NCI-H524 (cell line): ENCODE measurements at places on chromosomes 1 and 21.

- no peak for DNase-seq
Observed at GRCh38 chr1:164683235-164683634, 124.3 kb downstream of the PBX1 start.

GRCh38 chr1:215926670-215927069 is 359.6 kb downstream of the KCTD3 start:
- no peak for DNase-seq

- no peak for DNase-seq
Observed at GRCh38 chr1:111603979-111604378, 15.6 kb upstream of the RAP1A start.

GRCh38 chr21:36185523-36185922 is 28.9 kb downstream of the DOP1B start:
- DNase-seq = no peak

DNA sequence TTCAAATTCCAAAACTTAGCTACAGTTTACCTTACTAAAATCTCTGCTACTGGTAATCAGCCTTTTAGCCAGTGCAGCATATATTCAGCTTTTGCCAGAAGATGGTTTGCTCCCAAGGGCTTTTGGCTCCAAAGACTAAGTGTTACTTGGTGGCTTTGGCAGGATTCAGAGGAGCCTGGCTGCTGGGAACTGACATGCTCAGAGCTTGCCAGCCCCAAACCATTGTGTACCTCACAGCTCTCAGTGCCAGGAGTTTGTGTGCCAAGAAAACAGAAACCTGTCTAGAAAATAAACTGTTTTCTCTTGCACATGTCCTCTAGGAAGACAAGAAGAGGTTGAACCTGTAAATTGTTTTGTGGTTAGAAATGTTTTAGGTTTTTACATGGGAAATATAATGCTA is 315.9 kb downstream of the ST6GALNAC3 start:
- no peak for DNase-seq

- no peak for DNase-seq
Observed at GRCh38 chr1:234760303-234760723, 150.3 kb upstream of the IRF2BP2 start.

DNA sequence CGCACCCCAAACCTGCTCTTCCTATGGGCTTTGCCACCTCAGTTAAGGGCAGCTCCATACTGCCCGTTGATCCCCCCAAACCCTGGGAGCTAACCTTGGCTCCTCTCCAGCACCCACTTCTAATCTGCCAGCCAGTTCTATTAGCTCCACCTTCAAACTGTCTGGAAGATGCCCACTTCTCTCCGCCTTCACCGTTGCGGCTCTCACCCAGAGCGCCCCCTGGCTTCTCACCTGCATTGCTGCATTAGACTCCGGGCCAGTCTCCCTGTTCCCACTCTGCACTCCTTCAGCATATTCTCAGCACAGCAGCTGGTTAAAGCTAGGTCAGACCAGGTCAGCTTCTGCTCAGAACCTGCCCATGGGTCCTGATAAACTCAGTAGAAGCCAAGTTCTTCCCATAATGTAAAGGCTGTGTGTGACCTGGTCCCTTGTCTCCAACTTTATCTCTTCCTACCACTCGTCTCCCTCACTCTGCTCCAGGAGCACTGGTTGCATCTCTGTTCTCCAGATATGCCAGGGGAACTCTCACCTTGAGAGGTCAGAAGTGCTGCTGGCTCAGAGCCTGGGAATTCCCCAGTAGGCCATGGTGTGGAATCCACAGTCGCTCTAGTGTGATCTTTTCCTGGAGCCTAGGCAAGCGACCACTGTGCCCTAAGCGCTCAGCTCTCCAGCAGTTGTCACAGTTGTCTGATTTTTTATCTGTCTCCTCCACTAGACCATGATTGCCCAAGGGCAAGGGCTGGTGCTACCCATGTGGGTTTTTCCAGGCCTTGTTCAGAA is 150.3 kb downstream of the HMGB4 start:
- DNase-seq = peak; percentile 39

- no peak for DNase-seq
Observed at GRCh38 chr1:12594966-12595756, 22.8 kb downstream of the DHRS3 start.

DNA sequence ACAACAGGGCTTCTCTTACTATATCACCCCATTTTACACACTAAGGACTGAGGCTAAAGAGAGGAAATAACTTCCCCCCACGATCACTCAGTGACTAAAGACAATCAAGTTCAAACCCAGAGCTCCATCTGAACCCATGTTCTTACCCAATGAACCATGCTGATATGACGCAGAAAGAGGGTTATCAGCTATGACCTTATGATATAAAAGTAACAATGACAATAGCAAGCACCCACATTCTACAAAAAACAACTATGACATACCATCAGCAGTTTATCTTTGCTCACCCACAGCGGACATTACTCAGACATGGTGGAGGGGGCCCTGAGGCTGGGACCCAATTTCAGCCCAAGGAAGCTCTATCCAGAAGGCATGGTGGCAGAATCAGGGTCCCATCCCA is 75.7 kb downstream of the PTPN14 start:
- DNase-seq = no peak

GRCh38 chr1:42806593-42806992 is 10.3 kb upstream of the ERMAP start:
- no peak for DNase-seq

DNA sequence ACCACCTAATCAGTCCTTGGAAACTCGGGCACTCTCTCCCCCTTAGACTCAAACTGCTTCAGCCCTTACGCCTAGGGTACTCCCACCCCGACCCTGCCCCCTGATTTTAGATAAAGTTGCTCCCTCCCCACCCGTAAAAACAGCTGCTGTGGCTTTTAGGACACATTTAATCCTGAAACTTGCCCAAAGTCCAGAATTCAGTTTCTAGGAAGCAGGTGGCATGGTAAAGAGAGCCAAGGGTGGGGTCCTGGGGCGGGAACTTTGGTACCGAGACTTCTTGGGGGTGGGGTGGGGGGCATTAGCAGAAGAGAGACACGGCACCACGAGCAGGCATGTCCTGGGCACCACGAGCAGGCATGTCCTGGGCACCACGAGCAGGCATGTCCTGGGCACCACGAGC is 52.4 kb downstream of the CASZ1 start:
- no peak for DNase-seq

DNA sequence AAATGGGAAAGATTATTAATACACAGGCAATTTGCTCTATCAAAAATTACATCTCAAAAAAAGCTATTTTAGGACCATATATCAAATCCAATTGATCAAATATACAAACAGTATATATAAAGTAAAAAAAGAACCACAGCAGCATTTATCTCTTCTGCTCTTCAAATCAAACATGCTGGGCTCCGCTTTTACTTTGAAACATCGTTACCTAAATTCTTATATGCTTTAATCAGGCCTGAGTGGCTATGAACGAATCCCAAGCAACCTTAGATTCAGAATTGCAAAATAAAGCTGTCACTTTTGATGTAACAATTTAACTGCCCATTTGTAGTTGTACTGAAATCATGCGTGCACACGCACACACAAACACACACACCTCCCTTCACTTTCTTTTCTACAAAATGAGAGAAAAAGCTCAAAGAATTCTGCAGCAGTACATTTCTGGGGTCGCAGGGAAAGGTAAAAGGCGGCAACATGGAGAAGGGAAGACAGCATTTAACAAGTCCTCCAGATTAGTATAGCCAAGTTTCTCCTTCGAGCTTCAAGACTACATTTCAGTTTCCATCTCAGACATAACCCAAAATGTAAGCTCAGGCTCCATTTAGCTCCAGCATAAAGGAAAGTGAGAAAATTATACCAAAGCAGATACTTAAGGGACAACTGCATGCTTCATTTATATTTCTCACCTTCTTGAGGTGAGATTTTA is 92.2 kb upstream of the TTC39A start:
- no peak for DNase-seq

DNA sequence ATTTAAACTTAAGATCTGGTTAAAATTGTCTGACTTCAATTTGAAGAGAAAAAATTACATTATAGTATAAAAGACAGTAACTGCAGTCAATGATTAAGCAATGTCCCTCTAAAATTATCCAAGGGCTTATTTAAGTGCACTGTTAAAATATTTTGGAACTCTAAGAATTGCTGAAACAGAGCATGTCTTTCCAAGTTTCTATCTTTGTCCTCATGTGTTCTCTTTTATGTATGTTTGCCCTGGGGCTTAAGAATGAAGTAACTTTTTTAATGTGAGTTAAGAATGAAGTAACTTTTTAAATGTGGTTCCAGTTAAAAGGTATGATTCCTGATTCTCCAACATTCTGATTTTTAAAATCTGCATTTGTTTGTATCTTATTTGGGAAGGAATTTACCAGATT is 69.0 kb upstream of the MARK1 start:
- no peak for DNase-seq

GRCh38 chr1:62448221-62448933 is 11.5 kb downstream of the USP1 start:
- no peak for DNase-seq

DNA sequence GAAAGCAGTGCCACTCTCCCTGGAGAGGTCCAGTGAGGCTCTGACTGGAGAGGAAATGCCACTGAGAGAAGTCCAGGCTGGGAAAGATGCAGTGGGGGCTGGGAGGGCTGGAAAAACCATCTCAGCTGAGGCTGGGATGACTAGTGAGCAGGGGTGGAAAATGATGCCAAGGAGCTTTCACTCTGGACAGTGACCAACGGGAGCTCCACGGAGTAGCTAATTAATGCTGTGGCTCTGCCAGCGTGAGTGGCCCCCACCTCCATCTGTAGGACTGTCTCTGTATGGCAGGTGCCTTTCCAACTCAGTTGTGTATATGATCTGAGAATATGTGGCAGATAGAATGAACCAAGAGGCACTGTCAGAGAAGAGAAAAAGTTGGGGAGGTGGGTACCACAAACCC is 86.7 kb downstream of the DDX20 start:
- no peak for DNase-seq

GRCh38 chr1:56562891-56563452 is 16.4 kb downstream of the PLPP3 start:
- DNase-seq = no peak

DNA sequence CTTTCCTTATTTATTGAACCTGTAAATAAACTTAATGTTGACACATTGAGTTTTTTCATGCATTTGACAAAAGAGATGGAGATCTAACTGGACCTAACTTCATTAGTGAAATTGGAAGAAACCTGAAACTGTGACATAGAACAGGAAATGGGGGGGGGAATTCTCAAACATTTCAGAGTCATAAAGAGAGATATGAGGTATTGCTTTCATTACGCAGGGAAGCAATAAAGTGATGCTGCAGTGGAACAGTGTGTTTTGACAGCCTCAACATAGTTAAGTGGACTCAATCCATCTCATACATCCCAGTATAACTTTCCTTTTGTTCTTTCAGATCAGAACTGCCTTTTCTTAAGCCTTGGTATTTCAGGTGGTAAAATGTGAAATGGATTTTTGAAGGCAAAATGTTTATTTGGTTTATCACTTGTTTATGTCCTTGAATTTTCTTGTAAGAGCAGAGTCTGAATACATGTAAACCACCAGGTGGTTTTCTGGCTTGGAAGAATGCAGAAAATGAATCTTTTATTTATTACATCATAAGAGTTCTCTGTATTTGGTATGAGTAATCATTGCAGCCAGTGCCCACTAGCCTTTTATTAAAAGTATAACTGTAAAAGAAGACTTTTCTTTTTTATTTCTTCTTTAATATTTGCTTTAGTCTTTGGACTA is 132.5 kb downstream of the ZNF326 start:
- no peak for DNase-seq
